ENCODE measurements at places on chromosomes 3 and 15.

DNA sequence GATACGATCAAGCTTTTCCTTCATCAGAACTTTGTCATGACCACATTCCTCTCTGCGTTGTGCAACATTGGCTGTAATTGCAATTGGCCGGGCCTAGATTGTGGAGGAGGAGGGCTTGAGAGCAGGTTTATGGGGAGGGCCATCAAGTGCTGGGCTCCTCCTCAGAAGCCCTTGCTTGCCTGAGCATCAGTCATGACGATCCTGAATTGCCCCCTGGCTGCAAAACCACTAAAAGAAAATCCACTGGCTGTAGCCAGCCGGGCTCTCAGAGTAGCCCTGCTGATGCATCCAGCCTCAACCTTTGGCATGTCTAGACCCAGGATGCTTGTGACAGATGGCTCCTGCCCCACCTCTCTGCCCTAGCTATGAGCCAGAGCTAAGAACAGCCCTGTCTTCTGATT lies 13.4 kb upstream of the TRH start:
- DNase-seq = no peak

DNA sequence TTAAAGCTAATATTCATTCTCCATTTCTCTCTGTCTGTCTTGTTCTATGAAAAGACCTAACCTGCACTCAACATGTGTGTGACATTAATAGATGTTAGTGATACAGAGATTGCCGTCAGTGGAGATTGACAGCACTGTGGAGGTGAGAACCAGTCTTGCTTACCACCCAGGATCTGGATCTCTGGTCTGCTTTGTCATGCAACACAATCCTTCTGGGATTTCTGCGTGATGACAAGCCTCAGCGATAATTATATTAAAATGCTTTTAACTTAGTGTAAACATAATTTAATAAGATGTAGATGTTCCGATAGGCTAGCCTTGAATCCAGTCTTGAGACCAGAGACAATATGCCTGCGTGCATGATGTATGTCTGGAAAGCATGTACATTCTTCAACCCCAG lies 262.0 kb upstream of the ZNF717 start:
- DNase-seq = no peak

- no peak for DNase-seq
Measured at GRCh38 chr3:16064642-16065414, 109.7 kb upstream of the GALNT15 start.

DNA sequence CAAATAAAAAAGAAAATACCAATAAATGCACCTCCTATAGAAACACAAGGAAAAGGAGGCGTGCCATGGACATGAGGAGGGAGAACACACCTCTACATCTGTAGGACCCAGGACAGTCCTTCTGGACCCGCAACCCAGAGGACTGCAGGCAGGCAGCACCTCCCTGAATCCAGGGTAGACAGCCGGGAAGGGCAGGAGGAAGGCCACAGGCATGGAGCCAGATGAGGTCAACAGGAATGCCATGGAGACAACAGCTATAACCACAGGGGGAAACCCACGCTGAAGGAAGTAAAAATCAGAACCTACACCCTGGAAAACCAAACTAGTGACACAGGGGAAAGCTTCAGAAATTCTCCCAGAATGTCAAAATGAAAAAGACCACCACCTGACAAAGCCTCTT lies 248.8 kb upstream of the NSMCE3 start:
- no peak for DNase-seq

GRCh38 chr15:52233405-52233804 lies 42.2 kb upstream of the GNB5 start:
- no peak for DNase-seq

DNA sequence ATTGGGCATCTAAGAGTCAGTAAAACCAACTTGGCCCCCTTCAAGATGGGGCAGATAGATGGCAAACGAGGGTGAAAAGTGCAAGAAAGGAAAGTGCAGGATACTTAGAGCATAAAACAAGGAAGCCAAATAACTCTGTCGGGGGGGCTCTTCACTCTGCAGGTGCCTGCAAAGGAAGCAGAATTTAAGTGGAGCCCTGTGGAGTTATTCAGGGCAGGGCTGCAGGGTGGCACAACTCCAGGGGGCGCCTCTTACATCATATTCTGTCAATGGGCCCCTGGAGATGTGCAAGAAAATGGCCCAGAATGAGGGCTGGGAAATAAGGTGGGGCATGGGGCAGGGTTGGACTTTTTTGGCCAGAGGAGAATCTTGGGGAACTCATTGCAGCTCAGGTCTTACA lies 69.7 kb downstream of the CD47 start:
- DNase-seq = no peak

- DNase-seq = no peak
Measured at GRCh38 chr15:85400606-85401005, 20.2 kb downstream of the AKAP13 start.

DNA sequence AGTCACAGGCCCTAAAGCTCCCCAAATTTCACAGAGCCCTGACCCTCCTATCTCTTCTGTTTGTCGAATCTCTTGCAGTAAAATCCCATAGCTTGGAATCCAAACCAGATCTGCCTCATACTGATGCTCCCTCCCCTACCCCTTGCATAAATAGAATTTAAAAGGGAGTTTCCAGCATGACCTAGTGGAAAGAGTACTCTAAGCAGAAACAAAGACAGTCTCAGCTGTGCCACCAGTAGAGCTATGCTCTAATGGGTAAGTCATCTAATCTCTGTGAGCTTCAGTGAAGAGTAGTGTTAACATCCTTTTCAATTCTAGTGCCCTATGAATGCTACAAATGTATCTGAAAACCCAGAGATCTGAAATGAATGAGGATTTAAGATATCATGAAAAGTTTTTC lies 4.0 kb upstream of the SLC12A1 start:
- no peak for DNase-seq

- no peak for DNase-seq
Measured at GRCh38 chr3:168155303-168155702, 59.6 kb upstream of the GOLIM4 start.

DNA sequence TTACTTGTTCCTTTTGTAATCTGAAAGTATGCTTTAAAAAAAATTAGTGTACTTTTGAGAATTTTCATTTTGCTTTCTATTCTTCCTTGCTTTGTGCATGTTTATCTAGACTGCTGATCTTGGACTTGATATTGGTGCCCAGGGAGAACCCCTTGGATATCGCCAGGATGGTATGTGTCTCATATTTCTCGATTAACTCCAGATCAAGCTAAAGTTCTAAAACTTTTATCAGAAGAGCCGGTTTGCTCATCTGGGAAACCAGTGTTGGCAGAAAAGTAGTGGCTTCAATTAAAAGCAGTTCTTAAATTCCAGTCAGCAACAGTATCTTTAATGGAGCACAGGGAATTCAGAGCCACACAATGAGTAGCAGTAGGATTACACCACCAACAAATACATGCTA lies 38.6 kb downstream of the CTNNB1 start:
- DNase-seq = no peak

DNA sequence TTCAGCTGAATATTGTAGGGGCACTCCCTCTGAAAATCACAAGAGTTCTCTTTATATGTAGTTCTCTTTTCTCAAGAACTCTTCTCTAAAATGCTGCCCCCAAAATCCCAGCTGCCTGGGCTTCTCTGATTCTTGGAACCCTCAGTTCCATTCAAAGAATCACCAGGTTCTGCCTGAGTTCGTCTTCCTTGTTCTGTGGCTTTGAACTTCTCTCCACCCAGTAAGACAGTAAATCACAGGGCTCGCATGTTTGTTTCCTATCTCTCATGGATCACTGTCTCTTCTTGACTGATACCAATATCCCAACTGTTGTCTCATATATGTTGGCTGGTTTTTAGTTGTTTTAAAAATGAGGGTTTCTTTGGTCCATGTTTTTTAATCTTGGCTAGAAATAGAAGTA lies 359.5 kb upstream of the CBLB start:
- no peak for DNase-seq

GRCh38 chr15:60373745-60374144 lies 24.0 kb downstream of the ANXA2 start:
- peak; percentile 39 for DNase-seq

DNA sequence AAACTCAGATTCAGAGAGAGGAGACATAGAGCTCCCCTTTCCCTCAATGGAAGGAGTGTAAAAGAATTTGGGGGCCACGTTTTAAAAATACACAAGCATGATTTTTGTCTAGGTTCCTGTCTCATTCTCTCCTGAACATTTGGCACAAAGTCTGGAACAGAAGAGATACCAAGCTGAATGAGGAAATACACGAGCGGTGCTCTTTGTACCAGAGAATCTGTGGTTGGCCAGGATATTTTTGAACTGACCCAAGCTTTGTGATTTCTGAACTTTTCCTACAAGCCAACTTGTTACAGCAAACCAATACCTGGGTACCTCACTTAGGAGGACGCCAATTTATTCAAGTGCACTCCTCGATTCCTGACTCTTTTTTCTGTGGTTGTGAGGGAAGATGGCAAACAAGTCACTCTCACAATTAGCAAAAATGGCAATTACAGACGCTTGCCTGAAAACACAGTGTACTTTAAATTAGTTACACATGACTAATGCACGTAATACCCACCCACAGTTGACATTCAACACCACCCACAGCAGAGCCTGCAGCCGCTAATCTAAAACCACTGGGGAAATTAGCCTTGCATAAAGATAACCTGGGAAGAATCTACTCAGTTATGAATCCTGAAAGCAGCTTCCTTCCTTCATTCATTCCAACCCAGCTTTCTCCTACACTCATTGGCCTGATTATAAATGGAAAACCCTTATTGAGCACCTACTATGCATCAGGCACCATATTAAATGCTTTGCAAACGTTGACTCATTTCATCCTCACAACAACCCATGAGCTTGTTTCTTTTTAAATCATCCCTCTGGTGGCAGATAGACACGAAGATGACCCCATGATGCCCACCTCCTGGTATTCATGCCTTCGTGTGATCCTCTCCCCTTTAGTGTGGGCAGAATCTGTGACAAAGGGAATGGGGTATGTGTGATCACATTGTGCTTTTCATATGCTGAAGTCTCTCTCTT lies 293.5 kb downstream of the KBTBD8 start:
- DNase-seq = no peak

- no peak for DNase-seq
Measured at GRCh38 chr3:57841818-57842217, 85.7 kb downstream of the SLMAP start.

- no peak for DNase-seq
Measured at GRCh38 chr3:173221010-173221409, 80.0 kb upstream of the SPATA16 start.

GRCh38 chr15:77816983-77817382 lies 184.3 kb upstream of the LINGO1 start:
- no peak for DNase-seq

GRCh38 chr3:156818890-156819289 lies 7.3 kb upstream of the LEKR1 start:
- no peak for DNase-seq

GRCh38 chr3:157606852-157607197 lies 103.6 kb upstream of the VEPH1 start:
- DNase-seq = no peak

DNA sequence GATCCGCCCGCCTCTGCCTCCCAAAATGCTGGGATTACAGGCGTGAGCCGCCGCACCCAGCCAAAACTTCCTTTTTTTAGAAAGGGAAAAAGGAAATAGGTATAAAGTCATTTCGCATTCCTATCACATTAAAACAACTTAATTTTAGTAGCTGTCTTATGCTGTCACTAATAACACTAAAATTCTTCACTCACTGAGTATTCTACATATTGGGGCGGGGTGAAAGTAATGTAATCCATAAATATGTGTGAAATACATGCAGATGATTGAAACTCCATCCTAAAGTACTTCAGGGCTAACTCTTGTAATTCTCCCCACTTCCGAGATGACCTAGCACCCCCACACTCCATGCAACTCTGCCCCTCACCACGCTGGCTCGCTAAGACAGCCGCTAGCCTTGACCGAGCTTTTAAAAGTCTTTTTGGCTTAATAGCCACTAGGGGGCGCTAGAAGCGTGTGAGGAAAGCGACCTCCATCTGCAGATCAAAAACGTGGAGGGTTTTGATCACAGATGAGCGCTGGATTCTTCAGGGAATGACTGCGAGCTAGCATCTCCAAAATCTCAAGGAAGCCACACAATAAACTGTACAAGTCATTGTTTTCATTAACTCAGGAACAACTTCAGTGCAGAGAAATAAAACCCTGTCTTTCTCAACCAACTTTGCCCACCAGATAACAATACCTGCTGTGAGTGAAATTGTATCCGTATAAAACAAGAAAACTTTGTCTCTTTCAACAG lies 129.3 kb upstream of the IGF1R start:
- DNase-seq = peak; percentile 66

GRCh38 chr15:93243573-93243972 lies 154.6 kb upstream of the RGMA start:
- no peak for DNase-seq

- DNase-seq = no peak
Measured at GRCh38 chr3:119318876-119319275, 24.7 kb downstream of the ARHGAP31 start.

DNA sequence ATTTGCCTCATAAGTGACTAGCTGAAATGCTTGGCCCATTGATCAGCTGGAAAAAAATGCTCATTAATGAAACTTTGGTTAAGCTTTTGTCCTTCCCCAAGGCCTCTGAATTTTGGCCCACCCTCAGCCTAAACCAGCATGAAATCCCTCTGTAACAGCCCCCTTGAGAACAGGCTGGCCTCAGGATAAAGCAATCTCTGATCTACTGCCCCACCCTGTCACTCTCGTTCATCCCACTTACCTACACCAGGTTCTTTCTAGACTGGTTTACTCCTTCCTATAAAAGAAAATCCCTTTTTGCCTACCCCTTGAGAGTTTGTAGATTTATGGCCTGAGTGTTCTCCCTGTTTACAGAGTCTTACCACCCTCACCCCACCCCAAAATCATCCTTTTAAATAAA lies 3.4 kb upstream of the AEN start:
- DNase-seq = no peak

GRCh38 chr3:157982359-157982758 lies 123.9 kb downstream of the SHOX2 start:
- no peak for DNase-seq

- no peak for DNase-seq
Measured at GRCh38 chr3:12948371-12948770, 107.0 kb upstream of the RPL32 start.

GRCh38 chr3:147872568-147872967 lies 463.4 kb downstream of the ZIC1 start:
- DNase-seq = no peak

DNA sequence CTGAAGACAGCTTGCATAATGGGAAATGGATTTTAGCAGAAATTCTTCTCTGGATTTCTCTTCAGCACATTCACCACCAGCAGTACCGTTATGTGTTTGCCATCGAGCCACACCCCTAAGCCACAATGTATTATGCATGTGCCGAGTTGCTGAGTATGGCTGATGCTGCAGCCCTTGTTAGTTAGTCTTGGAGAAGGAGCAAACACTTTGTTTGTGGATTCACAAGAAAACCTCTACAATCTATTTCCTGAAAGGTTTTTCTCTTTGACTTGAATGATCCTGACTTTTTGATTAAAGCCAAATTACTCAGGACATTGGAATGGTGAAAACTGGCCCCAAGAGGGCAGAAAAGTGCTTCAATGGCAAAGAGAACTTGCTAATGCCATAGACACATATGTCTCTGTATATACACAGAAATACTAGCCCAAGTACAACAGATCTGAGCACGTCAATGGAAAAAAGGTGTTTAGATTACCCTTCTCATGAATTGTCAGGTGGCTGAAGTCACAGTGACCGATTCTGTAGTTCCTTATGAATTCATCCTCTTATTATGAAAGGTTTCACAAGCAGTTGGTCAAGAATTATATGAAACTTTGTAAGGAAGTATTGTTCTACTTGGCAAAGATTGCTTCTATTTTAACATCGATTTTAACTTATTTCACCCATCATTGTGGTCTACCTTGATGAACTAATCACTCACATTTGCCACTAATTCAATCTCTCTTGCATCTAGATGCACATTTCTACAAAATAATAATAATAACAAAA lies 103.0 kb downstream of the P3H2 start:
- DNase-seq = no peak
